HepG2 (cell line): ENCODE measurements at places on chromosomes 6 and 20. TPM values are rescaled to one million over a fixed set of nuclear protein-coding genes. Genes with fewer than 3 reads are reported as not detected.

DNA sequence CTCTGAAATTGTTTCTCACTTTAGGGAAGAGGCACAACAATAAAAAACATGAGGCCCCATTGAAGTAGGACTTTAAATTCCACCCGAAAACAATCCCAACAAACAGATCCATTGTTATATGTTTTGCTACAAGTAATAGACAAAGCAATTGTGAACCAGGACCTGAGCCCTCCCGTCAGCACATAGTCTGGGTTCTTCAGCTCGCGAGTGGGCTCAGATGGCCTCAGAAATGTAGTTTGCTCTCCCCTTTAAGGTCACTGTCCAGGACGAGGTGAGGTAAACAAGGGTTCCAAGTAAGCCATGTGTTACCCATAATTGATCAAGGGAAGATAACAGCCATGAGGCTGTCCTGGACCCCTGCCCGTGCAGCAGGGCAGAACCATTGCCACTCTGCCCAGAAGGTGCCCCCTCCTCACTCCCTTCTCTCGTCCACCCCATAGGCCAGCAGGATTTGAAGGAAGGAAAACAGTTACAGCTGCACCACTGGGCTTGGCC lies 160.1 kb upstream of the QKI start:
- no peak overlapping the region for H3K27ac ChIP-seq
- H3K36me3 ChIP-seq, result no peaks in the 10 kb centered on the region

GRCh38 chr6:168377484-168377855 lies 57.9 kb upstream of the DACT2 start:
- H3K36me3 ChIP-seq, result no peaks in the 10 kb centered on the region
- H3K27me3 ChIP-seq, result peaks cover 5% of the 10 kb centered on the region
- no peak overlapping the region for H3K27ac ChIP-seq
- DNase-seq, result no peak
- H3K4me1 ChIP-seq, result no peaks in the 10 kb centered on the region

GRCh38 chr6:116397914-116398313 lies 27.2 kb downstream of the DSE start:
- no peak overlapping the region for H3K27ac ChIP-seq
- H3K4me1 ChIP-seq, result peaks cover 8% of the 10 kb centered on the region
- no peaks in the 10 kb centered on the region for H3K36me3 ChIP-seq
- DNase-seq, result no peak
- no peak overlapping the region for H3K4me3 ChIP-seq
- H3K27me3 ChIP-seq, result no peaks in the 10 kb centered on the region; the same call in 1 of the 2 replicates

DNA sequence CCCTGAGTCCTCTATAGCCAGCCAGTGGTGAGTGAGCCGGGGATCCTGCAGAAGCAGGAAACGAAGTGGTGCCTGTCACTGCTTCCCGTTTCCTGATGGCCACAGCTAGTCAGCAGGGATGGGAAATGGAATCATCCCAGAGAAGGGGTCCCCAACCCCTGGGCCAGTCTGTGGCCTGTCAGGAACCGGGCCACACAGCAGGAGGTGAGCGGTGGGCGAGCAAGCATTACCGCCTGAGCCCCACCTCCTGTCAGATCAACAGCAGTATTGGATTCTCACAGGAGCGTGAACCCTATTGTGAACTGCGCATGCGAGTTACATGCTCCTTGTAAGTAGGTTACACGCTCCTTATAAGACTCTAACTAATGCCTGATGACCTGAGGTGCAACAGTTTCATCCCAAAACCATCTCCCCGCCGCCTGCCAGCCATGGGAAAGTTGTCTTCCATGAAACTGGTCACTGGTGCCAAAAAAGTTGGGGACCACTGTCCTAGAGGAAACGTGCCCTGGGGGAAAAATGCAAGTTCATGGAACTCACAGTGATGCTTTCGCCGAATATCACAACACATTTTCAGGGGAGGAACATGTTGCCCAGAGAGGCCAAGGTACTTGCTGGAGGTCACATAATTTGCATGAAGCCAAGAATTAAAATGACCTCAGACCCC lies 113.8 kb downstream of the JPH2 start:
- peaks cover 34% of the 10 kb centered on the region; the same call in 1 of the 2 replicates for H3K27me3 ChIP-seq
- H3K36me3 ChIP-seq, result no peaks in the 10 kb centered on the region
- no peak for DNase-seq
- no peaks in the 10 kb centered on the region for H3K4me1 ChIP-seq
- no peak overlapping the region for H3K27ac ChIP-seq
- H3K4me3 ChIP-seq, result no peak overlapping the region

DNA sequence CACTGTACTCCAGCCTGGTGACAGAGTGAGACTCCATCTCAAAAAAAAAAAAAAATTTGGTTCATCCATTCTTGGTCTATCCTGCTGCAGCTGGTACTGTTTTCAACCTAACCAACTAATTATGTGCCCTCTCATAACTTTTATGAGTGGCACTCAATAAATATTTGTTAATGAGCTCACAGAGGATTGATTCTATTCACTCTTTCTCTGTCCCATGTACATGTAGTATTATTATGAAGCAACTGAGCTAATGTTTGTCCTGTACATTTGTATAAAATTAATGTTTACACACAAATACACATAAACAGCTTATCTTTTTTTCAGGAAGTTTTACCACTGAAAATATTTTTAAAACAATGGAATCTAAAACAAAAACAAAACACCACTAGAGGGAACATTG lies 10.1 kb downstream of the RIPOR2 start:
- H3K27me3 ChIP-seq, result no peaks in the 10 kb centered on the region
- peaks cover 13% of the 10 kb centered on the region for H3K4me1 ChIP-seq
- DNase-seq, result no peak

DNA sequence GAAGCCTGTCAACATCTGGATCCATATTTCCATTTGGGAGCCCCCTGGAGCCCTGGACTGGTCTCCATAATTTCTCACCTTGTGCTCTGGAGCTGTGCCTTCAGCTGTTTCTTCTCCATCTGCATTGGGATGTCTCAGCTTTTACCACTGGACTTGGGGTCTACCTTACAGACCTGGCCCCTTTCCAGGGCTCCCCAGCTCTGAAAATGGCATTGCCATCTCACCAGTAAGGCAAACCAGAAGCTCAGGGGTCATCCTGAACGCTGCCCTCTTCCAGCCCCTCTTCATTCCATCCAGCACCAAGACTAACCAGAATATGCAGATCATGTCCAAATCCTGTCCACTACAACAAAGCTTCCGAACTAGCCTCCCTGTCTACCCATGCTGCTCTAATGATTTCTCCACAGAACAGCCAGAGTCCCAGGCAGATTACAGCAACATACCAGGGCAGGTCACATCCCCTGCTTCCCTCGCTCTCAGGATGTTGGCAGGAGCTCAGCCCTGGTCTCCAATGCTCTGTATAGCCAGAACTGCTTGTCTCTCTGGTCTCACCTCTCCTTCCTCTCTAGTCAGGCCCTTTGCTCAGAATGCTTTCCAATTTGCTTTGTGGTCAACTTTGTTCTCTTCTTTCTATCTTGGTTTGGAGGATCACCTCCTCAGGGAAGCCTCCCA lies 17.7 kb upstream of the NNAT start:
- peaks cover 38% of the 10 kb centered on the region for H3K4me1 ChIP-seq
- no peak overlapping the region for H3K4me3 ChIP-seq
- no peaks in the 10 kb centered on the region for H3K27me3 ChIP-seq
- H3K36me3 ChIP-seq, result no peaks in the 10 kb centered on the region

GRCh38 chr20:17456279-17456678 lies 74.9 kb downstream of the BFSP1 start:
- no peaks in the 10 kb centered on the region for H3K36me3 ChIP-seq
- no peak overlapping the region for H3K27ac ChIP-seq
- no peak overlapping the region for H3K4me3 ChIP-seq
- H3K4me1 ChIP-seq, result no peaks in the 10 kb centered on the region
- DNase-seq, result no peak
- H3K27me3 ChIP-seq, result peaks cover 45% of the 10 kb centered on the region

DNA sequence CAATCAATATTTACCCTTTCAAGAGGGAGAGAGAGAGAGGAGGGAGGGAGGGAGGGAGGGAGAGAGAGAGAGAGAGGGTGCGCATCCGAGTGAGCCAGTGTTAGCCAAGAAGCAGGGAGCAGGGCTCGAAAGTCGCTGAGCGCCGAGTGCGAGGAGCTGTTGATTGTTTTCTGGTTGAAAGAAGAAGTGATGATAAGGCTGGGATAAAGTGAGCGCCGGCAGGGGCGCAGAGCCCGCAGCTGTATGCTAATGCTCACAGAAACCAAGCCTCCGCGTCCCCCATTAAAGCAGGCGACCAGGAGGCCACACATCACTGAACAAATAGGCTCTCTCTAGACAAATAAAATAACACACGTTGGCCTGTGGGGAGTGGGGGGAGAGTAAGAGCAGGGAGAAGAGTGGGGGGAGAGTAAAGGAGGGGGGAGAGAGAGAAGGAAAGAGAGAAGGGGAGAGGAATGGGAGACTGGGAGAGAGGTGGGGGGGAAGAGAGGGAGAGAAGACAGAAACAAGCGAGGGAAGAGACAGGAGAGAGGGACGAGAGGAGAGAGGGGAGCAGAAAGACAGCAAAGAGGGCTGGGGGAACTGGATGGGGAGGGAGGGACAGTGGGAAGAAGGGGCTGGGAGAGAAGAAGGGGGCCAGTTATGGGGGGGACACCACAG lies 5.0 kb upstream of the INSM1 start:
- H3K4me3 ChIP-seq, result no peak overlapping the region
- H3K27me3 ChIP-seq, result peaks cover 62% of the 10 kb centered on the region
- no peaks in the 10 kb centered on the region for H3K36me3 ChIP-seq

DNA sequence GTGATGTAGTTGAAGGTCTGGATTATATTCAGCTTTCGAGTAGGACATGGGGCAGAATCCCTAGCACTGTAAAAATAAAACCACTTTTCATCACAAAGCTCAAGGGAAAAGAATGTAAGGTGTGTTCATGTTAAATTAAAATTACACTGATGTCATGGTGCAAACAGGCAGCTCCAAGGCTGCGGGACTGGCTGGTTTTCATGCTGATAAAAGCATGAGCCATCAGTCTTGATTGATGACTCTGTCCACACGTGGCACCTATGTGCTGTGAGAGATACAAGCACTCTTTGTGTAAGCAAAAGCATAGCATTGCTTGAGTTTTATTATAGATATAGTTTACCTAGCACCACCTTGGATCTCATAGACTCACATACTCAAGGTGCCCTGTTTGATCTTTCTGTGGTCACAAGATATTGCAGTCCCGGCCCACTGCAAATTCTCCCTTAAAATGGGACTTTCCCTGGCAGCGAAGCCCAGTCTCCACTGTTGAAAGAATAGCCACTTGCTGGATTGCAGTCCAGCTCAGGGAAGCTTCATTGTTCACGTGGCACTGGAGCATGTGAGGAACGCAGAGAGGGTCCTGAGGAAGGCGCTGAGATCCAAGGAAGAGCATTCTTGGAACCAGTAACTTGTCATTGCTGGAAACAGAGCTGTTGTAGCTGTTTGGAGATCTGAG lies 90.6 kb downstream of the TIAM2 start:
- peak; percentile 77 for DNase-seq
- H3K27ac ChIP-seq, result no peak overlapping the region
- H3K4me3 ChIP-seq, result no peak overlapping the region
- H3K4me1 ChIP-seq, result peaks cover 18% of the 10 kb centered on the region
- H3K27me3 ChIP-seq, result no peaks in the 10 kb centered on the region
- H3K36me3 ChIP-seq, result no peaks in the 10 kb centered on the region

GRCh38 chr20:34938466-34939163 lies 17.0 kb downstream of the GSS start:
- no peak for DNase-seq
- no peak overlapping the region for H3K27ac ChIP-seq
- H3K27me3 ChIP-seq, result no peaks in the 10 kb centered on the region
- no peaks in the 10 kb centered on the region for H3K4me1 ChIP-seq

- no peaks in the 10 kb centered on the region for H3K36me3 ChIP-seq
- H3K27me3 ChIP-seq, result peaks cover 3% of the 10 kb centered on the region; the same call in 1 of the 3 replicates
- no peak overlapping the region for H3K27ac ChIP-seq
- no peak overlapping the region for H3K4me3 ChIP-seq
- no peaks in the 10 kb centered on the region for H3K4me1 ChIP-seq
- no peak for DNase-seq
These were observed 107.4 kb upstream of the RIPOR2 start for GRCh38 chr6:25042984-25043725.

DNA sequence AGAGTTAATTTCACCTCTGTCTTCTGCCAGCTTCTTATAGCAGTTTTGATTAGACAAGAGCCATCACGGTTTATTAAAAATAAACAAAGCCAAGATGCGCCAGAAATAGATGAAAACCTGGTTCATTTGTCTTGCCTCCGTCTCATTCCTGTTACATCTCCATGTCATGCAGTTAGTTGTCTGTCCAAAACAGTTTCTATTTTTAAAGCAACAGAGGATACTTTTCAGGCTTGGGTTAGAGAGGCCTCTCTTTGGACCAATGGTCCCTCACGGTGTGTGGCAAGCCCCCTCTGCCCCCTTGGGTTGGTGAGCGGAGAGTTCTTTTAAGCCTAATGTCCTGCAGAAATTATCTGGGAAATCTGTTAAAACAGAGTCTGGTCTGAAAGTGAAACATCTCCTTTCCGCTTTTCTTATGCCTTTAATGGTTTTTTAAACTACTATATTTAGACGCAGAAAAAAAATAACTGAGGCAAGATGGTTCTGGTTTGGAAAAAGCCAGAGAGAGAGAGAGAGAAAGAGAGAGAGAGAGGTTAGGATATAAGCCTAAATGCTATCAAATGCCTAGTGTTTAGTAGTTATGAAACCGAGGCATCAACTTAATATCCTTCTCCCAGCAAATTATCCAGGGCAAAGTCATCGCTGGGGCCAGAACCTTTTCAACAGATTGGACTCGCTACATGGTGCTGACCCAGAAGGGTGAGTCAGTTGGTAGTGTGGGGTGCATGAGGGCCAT lies 64.5 kb downstream of the ZDHHC14 start:
- no peaks in the 10 kb centered on the region for H3K36me3 ChIP-seq

GRCh38 chr6:84749181-84749580 lies 15.2 kb downstream of the TBX18 start:
- H3K27ac ChIP-seq, result no peak overlapping the region
- H3K4me1 ChIP-seq, result no peaks in the 10 kb centered on the region
- H3K4me3 ChIP-seq, result no peak overlapping the region
- no peaks in the 10 kb centered on the region for H3K36me3 ChIP-seq

DNA sequence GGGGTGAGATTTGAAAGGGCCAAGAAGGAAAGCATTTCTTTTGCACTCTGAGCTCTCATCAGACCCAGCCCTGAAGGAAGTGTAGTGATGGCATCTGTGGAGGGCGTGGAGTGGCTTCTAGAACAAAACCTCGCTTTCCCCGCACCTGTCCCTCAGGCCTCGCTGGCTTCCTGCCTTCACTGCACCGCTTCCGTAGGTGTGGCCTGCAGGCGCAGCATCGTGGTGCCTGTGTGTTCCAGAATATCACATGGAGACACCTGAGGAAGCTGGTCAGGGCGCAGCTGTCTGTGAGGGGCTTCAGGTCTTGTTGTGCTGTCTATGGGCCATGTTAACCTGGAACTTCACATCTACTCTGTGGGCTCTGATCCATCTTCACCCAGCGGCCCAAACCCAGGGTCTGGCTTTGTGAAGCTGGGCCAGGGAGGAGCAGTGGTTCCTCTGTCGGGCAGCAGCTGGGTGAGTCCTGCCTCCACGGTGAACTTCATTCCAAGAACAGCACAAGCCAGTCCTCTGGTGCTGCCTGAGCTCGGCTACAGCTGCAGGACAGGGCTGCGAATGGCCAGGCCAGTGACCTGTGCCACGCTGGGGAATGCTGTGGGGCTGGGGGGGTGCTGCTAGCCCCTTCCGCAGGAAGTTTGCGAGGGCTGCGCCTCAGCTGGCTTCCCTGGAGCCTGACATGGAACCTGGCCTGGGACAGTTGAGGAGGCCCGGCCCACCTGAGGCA lies 40.9 kb downstream of the DSTN start:
- H3K27me3 ChIP-seq, result no peaks in the 10 kb centered on the region
- H3K4me3 ChIP-seq, result no peak overlapping the region
- H3K27ac ChIP-seq, result no peak overlapping the region
- peaks cover 21% of the 10 kb centered on the region; the same call in 1 of the 3 replicates for H3K36me3 ChIP-seq
- no peak for DNase-seq
- peaks cover 28% of the 10 kb centered on the region for H3K4me1 ChIP-seq

The EIF6 gene
- 462 and 603 TPM in 2 replicates for total RNA-seq

The ARG1 gene
- total RNA-seq, result 2.2 and 3.5 TPM in 2 replicates

The CST5 gene
- not detected in 2 replicates for total RNA-seq

The RBPJL gene
- not detected in 2 replicates for total RNA-seq

The PRDM13 gene
- total RNA-seq, result not detected in 2 replicates

The RAET1L gene
- total RNA-seq, result not detected in 2 replicates

The PKHD1 gene
- 0.10 and 0.13 TPM in 2 replicates for total RNA-seq

The PTGIS gene
- total RNA-seq, result not detected in 2 replicates

The NKAIN2 gene
- not detected in 2 replicates for total RNA-seq
